ENCODE measurements at places on chromosomes 5 and 9.

GRCh38 chr5:133713751-133714150 lies 101.4 kb upstream of the FSTL4 start:
- no peak for DNase-seq

DNA sequence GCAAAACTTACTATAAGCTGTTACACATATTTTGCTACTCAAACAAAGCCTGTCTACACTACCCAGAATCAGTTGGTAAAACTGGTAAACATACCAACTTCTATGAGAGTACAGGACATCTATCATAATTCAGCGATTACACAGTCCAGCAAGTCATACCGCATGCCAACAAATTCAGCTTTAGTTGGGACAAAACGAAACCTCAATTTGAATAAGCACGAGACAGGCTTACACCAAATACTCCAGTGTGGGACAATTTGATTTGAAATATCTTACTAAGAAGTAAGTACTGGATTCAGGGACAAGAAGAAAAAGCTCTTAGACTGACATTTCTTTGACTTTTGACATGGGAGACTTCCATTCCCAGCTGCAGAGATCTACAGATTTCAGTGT lies 2.0 kb downstream of the NRG2 start:
- DNase-seq: no peak

DNA sequence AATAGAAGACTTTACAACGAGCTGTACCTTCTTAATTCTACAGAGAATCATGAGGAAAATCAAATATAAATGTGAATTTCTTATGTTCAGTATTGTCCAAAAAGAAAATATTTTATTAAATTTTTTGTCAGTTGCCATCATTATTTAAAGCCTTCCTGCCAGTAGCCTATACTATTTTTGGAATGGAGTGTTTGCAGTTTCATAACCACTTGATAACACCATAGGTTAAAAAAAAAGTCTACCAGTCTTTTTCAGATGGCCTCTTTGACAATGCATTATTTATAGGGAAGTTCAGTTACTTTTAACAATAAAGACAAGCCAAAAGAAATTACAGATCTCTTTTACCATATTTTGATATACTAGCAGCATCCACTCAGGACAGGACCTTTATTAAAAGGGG lies 80.3 kb upstream of the CCDC152 start:
- no peak for DNase-seq

DNA sequence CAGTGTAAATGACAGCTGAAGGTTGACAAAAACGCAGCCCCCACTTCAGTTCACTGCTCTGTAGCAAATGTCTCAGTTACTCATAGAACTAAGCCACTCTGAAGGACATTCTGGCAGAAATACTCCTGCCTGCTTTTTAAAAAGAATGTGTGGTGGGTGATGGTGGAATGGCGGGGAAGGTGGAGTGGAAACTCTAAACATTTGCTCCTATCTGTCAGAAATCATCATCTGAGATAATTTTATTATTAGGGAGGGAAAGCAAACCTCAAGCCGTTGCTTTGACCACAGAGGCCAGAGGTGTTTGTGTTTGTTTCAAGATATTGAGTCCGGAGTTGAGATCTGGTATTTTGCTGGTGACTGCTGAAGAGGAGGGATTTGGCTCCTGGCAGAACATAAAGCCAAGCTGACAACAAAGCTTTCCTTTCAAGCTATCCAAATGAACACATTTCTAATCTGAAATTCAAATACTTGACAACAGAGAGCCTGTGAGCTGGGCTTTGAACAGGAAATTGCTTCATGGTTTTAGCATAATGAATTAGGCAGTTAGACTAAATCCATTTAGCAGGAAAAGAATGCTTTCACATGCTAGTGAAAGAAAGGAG lies 362.7 kb downstream of the CSNK1G3 start:
- DNase-seq: no peak

GRCh38 chr9:120630333-120630732 lies 50.4 kb upstream of the CDK5RAP2 start:
- DNase-seq: no peak

- no peak for DNase-seq
Observed at GRCh38 chr9:76373173-76373783, 20.9 kb downstream of the RFK start.

DNA sequence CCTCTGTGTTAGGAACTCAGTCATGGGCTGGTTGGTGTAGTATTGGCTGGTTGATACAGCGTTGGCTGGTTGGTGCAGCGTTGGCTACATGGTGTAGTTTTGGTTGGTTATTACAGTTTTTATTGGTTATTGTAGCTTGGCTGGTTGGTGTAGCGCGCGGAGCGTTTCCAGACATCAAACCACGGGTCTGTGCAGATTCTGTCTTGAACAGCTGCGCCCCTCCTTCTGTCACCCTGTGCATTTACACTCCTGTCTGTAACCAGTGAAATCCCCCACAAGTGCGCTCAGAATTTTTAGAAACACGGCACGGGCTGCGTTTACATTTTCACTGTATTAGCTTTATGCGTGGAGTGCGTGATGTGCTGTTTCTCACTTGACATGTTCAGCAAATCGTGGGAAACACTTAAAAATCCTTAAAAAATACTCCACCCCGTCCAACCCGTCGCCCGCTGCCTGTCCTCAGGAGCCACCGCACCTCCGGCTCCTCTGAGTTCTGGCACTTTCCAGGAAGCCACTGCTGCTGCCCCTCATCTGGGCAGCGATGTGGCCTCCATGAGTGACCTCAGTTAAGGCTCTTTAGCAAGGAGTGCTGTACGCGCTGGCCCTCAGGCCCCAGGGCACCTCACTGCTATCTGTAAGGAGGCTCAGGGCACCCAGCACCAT lies 20.8 kb downstream of the NKD2 start:
- no peak for DNase-seq

- DNase-seq: no peak
Observed at GRCh38 chr5:41708604-41708940, 161.7 kb downstream of the OXCT1 start.

DNA sequence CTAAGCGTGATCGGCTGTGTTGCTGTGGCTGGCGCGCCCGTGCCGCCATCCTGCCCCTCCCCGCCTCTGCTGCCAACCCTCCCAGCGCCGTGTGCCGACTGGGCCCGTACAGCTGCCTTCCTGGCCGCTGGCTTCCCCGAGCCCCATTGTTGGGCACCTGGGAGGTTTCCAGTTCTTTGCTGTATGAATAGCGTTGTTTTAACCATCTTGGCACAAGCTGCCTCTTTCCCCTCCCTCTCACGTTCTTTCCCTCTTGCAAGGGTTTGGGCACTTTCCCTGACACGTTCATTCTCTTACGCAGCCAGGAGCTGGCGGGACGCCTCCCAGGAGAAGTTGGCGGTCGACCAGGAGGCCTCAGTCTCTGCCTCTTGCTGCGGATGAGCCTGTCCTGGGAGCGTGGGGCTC lies 43.1 kb upstream of the RXRA start:
- no peak for DNase-seq

GRCh38 chr9:134320126-134320867 lies 6.0 kb upstream of the RXRA start:
- no peak for DNase-seq

DNA sequence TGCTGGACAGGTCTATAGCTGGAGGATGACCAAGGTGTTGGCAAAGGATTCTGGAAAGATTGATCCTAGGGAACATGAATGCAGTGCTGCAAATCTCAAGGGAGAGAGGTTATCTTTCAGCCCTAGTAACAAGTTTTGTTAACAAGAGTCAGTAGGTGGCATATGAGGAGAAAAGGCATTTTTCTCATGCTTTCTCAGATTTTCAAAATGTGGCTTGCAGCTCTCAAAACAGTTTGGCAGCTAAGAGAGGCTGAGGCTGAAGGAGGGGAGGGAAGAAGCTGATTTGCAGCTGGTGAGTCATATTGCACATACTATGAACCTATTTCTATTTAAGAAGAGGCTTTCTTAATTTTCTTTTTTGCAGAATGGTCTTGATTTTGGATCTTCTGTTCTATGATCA lies 64.3 kb upstream of the PCA3 start:
- DNase-seq: no peak

GRCh38 chr5:160054831-160055230 lies 45.9 kb downstream of the TTC1 start:
- DNase-seq: no peak

- DNase-seq: no peak
Observed at GRCh38 chr9:85310573-85310972, 431.2 kb downstream of the AGTPBP1 start.

DNA sequence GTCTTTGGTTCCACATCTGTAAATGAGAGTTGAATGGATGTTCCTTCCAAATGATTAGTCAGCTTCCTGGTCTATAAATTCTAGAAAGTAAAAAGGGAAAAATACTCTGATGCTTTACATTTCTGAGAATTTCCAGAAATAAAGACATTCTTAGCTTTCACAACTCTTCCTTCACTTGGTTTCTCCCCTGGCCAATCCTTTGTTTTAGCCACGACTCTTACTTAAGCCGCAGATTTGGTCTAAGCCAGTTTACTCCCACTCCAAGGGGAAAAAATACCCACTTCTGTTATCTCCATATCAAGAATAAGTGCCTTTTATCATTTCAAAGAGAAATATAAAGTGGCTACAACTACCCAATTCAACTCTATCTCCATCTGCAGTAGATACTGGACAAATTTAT lies 29.7 kb downstream of the PWWP2A start:
- DNase-seq: no peak

GRCh38 chr5:104913841-104914281 lies 1351.3 kb upstream of the NUDT12 start:
- DNase-seq: no peak

GRCh38 chr9:7439355-7439995 lies 360.1 kb downstream of the DMAC1 start:
- DNase-seq: no peak

DNA sequence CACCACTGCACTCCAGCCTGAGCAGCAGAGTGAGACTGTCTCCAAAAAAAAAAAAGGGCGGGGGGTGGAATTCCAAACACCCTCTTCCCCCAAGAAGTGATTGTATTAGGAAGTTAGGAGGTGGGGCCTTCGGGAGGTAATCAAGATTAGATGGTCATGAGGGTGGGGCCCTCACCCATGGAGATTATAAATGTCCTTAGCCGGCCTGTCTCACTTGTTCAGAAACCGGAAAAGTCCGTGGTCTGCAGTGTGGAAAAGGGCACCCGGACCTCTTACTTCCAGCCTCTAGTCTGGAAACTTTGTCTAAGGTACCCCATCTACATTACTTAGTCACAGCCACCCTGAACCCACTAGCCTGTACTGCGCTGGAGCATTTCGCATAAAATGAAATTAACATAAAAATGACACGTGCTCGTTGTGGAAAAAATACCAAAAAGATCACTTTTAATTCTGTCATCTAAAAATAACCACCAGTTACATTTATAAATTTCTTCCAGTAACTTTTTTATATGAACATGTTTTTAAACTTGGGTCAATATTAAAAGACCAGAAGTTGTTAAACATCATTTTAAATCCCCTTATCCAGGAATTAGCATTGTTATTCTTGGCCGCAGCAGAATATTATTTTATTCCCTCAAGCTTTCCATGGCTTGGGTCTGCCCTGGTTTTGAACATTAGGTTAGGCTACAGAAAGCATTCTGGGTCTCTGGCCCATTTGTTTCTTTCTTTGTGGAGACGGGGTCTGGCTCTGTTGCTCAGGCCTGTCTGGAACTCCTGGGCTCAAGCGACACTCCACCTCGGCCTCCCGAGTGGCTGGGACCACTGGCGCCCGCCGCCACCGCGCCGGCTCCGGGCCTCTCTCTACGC lies 1.2 kb upstream of the CKS2 start:
- no peak for DNase-seq

DNA sequence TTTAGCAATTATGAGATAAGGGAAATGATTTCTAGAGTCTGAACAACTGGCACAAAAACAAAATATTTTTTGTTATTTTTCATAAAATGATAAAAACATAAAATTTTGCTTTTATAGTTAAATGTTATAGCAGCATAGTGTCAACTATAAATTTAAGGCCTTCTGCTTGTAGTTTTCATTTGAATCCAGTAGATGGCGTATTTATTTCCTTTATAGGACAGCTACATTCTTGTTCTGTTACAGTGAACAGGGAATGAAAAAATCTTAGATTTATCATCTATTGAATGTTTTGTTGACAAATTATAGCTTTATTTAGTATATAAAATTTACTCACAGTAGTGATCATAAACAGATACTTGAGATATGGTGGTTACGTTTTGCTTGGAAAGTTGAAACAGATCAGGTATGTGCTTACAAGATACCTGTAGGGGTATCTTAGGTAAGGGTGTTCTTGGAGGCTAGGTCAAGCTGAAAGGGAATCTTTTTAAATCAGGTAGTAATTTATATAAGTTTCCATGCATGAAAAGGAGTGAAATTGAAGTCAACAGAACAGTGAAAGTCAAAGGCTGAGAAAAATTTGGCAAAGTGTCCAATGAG lies 239.3 kb upstream of the GRIN3A start:
- no peak for DNase-seq

DNA sequence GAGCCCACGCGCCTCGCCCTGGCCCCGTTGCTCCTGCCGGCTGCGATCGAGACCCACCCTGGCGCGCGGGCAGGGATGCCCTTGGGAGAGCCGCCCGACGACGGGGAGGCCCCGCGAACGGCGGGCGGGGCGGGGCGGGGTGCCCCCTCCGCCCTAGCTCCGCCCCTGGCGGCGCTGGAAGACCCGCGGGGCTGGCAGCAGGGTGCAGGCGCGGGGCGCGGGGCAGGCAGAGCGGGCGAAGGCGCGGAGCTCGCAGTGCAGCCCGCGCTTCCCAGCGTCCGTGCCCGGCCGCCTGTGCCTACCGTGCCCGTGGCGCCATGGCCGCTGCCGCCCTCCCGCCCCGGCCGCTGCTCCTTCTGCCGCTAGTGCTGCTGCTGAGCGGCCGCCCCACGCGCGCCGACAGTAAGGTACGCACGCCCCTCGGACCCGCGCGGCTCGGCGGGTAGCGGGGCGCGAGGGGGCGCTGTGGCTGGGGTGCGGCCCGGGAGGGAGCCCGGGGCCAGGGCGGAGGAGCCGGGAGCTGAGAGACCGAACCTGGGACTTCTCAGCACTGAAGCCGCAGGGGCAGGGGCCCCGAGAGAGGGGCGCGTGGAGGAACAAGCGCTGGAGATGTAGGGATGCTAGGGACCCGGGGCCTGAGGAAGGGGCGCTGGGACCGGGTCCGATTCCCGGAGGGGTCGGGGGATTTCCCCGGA lies at the start of gene OLFML2A:
Gene OLFML2A (plus strand): TSS at position 180 of the 695 bp plus-strand sequence. CDS start 138 bp downstream, at position 318.
- peak; percentile 11 for DNase-seq
